Kidney glomerular epithelial cell (primary cell): ENCODE measurements at places on chromosomes 1 and 21.
A peak's percentile ranks its signal among the peaks of the same experiment; 100 is the strongest.

DNA sequence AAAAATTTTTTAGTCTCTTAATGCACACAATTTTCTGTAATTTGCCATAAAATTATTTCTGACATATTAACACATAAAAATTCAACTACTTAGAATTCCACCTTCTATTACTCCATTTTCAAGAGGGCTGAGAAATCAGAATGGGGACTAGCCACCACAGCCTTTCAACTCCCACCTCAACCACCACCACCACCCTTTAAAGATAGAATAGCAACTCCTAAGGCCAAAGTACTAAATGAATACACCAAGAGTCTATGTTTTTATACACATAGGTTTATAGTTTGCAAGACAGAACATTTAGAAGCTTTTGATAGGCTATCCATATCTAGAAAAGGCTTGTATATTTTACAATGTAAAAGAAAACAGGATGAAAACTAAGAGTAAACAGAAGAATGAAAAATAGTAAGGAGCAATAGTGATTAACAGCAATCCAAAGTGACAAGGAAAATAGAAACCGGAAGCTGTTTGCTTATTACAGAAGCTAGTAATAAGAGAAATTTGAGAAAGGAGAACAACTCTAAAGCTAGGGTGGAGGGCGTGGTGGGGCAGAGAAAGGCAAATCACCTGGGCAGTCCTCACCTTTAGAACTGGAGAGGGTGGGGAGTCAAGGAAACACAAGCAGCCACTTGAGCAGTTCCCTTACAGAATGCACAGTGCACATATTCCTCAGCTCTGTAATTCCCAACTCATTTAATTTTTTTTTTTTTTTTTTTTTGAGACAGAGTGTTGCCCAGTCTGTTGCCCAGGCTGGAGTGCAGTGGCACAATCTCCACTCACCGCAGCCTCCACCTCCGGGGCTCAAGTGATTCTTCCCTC lies 27.7 kb downstream of the EPS15 start:
- DNase-seq: no peak

DNA sequence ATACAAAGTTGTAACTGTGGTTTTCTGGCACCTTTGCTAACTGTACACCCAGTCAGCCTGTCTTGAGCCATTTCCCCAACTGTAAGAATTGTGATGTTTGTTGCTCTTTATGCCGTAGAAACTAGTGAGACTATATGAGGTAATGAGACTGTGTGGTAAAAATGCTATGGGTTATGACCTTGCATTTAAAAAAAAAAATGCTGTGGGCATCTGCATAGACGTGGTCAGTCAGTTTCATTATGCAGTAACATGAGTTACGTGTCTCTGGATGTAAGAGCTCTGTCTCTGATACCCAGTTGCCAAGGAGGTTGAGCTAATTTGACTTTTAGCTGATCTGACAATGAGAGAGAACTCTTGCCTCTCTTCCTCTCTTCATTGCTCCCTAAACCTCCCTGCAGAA lies 80.6 kb upstream of the LAMC2 start:
- peak; percentile 17 for DNase-seq

DNA sequence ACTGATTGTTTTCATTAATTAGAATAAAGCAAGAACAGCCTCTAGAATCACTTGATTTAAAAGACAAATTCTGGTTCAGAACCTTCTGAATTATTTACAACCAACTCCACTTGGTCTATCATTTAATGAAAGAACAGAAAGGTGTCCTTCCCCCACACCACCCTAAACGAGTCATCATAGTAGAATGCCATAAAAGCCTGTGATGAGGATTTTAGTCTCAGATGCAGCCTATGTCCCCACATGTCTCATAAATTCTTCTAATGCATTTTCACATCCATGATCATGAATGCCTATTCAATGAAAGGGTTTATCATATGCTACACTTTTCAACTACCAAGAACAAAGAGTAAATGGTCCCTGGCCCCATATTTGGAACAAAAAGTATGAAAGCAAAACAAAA lies 508.1 kb downstream of the DPYD start:
- peak; percentile 12 for DNase-seq

- DNase-seq: no peak
Observed at GRCh38 chr1:107413546-107413945, 272.7 kb downstream of the NTNG1 start.

- DNase-seq: no peak
Observed at GRCh38 chr1:20584890-20585289, 4.0 kb upstream of the CDA start.
